ENCODE measurements at places on chromosomes 5 and 9. TPM values are rescaled to one million over a fixed set of nuclear protein-coding genes. Genes with fewer than 3 reads are reported as not detected.

The BARHL1 gene
- not detected for total RNA-seq

The ERAP2 gene
- 4.8 TPM for total RNA-seq

The TDRD7 gene
- total RNA-seq: 7.9 TPM

The NR3C1 gene
- 63.2 TPM for total RNA-seq

The SLC45A2 gene
- total RNA-seq: under 0.01 TPM

The PCDHB13 gene
- total RNA-seq: 0.94 TPM

The ZDHHC11B gene
- 0.32 TPM for total RNA-seq

The UNC13B gene
- 25.5 TPM for total RNA-seq

The C9orf153 gene
- 0.32 TPM for total RNA-seq

The PRRC2B gene
- 36.3 TPM for total RNA-seq

The BTNL3 gene
- not detected for total RNA-seq
